ENCODE measurements at places on chromosomes 1 and 21.
A peak's percentile ranks its signal among the peaks of the same experiment; 100 is the strongest.

- no peak for DNase-seq
Observed at GRCh38 chr1:58799650-58800049, 15.8 kb upstream of the JUN start.

GRCh38 chr1:212457740-212458338, 25.1 kb downstream of the NENF start:
- DNase-seq: peak; percentile 89

DNA sequence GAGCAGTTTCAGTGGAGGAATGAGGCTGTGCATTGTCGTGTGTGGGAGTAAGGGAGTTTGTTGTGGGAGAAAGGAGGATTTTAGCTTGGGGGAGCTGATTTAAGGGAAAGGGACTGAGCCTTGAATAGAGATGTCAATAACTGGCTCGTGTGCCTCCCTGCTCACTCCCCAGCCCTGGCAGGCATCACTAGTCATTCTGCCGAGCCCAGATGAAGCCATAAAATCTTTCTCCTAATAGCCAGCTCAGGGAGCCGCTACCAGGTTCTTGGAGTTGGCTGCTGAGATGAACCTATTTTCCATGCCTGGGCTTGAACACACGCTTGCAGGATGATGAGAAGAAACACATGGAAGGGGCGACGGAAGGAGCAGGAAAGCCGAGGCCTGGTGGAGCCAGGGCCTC, 65.0 kb upstream of the POU3F1 start:
- DNase-seq: no peak

- no peak for DNase-seq
Observed at GRCh38 chr1:85137660-85138059, 63.2 kb downstream of the SYDE2 start.

- DNase-seq: no peak
Observed at GRCh38 chr1:193141804-193142203, 20.0 kb downstream of the CDC73 start.

- DNase-seq: no peak
Observed at GRCh38 chr1:241772932-241773500, 75.0 kb upstream of the EXO1 start.

- no peak for DNase-seq
Observed at GRCh38 chr1:218887141-218887925, 286.3 kb upstream of the LYPLAL1 start.

DNA sequence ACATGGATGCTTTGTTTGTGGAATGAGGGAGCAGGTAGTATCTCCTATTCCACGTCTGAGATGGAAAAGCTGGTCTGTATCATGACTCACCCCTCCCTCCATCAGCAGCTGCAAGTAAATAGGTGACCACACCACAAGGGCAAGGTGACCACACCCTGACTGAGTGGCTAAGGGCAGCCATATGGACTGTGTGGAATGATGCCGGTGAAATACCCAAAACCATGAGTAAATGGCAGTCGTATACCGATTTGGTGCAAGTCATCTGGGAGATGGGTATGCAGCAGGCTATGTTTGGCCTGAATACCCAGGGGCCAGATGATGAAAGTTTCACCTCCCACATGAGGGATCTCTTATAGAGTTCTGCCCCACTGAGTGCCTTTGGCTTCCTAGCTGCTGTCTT, 15.8 kb upstream of the UBE2U start:
- no peak for DNase-seq

DNA sequence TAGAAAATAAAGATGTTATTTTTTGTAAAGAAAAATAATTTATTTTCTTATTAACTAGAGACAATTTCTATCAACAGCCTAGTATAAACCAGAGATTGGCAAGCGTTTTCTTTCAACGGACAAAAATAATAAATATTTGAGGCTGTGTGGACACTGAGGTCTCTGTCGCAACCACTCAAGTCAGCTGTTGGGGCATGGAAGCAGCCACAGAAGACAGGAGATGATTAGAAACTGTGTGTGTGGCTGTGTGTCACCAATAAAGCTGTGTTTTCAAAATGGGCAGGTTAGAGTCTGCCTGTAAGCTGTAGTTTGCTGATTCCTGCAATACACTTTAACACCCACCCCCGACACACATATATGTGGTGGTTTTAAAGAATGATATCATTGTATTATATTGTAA, 200.6 kb upstream of the HMCN1 start:
- DNase-seq: peak; percentile 74

GRCh38 chr1:8232036-8232757, 85.7 kb upstream of the SLC45A1 start:
- no peak for DNase-seq

DNA sequence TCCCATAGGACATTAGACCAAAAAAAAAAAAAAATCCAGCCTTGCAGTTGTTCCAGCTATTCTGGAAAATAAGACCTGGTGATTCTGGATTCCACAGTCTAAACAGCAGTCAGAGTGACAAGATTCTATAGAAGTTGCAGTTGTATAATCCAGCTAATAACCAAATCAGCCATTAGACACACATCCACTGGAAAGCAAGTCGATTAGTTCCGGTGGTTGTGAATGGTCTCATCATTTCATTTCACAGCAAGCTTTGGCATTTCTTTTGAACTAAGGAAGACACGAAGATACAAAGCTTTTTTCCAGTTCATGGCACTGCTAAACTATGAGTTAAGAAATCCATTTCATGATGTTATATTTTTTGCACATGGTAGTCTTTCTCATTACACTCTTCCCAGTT, 54.4 kb upstream of the FAM89A start:
- DNase-seq: no peak

DNA sequence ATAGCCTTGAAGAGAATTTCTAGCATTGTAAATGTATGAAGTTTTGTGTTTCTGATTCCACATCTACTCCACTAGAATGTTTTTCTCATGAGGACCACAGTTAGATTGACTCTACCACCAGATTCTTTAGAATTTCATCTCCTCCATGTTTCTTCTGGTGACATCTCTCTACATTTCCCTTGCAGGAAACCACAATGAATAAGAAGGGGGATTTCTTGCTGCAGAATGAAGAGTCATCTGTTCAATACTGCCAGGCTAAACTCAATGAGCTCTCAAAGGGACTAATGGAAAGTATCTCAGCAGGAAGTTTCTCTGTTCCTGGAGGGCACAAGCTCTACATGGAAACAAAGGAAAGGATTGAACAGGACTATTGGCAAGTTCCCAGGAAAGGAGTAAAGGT, 18.6 kb downstream of the GBP6 start:
- DNase-seq: no peak

- no peak for DNase-seq
Observed at GRCh38 chr1:93416183-93416582, 31.7 kb upstream of the FNBP1L start.

DNA sequence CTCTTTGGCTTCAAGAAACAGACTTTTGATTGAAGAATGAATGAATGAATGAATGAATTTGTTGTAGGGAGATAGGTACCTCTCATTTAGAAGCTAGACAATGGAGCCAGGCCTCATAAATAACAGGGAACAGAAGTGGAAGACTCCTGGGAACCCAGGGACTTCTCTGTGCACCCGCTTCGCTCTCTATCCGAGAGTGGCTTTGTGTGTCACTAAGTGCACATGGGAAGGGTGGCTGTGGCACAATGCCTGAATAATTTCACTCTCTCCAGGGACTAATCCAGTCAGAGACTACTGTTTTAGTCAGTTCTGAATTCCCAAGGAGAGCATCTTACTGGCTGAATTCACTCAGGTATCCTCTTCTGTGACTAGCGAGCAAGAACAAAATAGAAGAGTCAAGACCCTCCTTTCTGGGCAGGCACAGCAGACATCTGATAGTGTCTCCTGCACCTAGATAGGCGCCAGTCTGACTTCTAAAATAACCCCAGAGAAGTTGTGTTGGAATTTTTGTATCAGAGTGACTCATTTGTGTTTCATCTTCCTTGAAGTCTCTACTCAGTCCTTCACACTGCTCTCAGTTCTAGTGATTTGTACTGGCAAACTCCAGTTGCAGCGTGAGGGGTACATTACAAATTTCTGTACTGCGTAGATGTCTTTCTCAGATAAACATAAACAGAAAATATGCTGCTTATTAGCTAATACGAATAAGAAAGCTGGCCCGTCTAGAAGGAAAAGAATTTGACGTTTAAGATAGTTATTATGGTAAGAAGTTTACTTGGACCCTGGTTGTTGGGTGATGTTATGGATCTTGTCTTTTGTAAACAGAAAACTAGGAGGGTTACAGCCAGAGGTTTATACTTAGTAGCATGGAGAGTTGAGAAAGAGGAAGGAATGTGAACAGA, 34.0 kb downstream of the BACH1 start:
- no peak for DNase-seq

- DNase-seq: no peak
Observed at GRCh38 chr1:96533820-96534219, 187.8 kb upstream of the PTBP2 start.

DNA sequence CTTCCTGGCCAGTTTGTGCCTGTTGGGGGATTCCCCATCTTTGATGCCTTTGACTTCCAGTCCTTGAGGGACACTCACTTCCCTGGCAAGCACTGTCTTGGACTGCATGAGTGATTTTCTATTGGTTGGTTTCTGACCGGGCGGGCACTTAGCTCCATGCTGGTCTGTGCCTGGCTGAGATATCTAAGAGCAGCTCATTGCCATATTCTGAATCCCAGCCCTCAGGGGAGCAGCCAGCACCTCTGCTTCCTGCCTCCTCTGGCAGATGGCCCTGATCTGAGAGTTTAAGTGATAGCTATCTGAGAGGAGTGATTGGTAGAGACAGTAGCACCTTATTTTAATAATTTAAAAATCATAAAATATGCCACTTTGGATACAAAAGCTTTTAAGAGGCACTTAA, 52.5 kb downstream of the DISC1 start:
- DNase-seq: no peak

GRCh38 chr1:171258429-171258828, 10.1 kb downstream of the FMO1 start:
- no peak for DNase-seq

DNA sequence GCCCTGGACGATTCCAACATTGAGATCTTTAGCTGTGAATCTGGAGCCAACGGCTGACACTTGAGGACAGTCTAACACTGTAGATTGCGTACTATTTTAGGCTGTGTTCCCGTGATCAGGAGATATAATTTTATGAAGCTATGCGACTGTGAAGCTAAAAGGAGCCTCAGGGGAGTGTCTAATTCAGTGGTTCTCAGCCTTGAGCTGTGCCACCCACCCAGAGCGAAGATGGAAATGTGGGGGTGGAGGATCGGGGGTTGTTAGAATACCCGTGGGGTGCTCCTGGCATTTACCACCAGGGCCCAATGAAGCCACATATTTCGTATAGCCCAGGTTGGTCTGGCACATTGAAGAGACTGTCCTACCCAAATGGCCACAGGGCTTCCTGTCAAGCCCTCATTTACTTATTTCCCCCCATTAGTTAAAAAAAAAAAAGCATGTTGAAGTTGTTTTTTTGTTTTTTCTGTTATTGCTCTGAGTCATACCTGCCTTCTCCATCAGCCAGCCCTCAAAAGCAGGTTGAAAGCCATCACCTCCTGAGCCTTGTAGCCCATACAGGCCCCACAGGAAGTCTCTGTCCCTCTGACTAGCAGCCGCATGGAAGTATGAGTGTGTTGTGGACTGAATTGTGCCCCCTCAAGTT, 141.7 kb downstream of the GALNT2 start:
- no peak for DNase-seq

GRCh38 chr1:202235003-202235660, 41.5 kb downstream of the LGR6 start:
- DNase-seq: no peak

GRCh38 chr1:95384567-95384966, 150.6 kb downstream of the RWDD3 start:
- peak; percentile 11 for DNase-seq

GRCh38 chr1:897226-897625, 26.5 kb upstream of the SAMD11 start:
- peak; percentile 34 for DNase-seq

GRCh38 chr1:7223334-7224080, 438.3 kb downstream of the CAMTA1 start:
- no peak for DNase-seq

GRCh38 chr1:31764312-31765040, at the start of gene ADGRB2:
Gene ADGRB2, minus strand, starts transcription at chr1:31764340. Its CDS starts 7,119 bp downstream, at chr1:31757221.
- no peak for DNase-seq

GRCh38 chr21:44854391-44854663, 19.2 kb downstream of the PTTG1IP start:
- DNase-seq: no peak

GRCh38 chr21:37565530-37566223, 199.1 kb downstream of the DYRK1A start:
- peak; percentile 41 for DNase-seq

DNA sequence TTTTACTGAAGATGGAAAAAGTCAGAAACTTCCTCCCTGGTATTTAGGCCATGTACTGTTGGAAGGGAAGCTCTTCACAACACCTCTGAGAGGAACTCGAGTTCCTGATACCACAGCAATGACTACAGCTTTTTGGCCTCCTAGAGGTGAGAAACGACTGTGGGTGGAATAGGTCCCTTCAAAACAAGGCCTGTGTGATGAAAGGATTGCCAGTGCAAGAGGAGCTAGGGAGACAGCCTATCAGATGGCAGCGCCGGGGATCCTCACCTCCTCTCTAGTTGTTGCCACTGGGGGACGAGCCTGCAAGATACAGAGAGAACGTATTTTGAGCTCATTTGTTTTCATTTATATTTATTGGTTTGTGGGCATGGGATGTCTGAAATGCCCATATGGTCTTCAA, 187.8 kb upstream of the KCND3 start:
- no peak for DNase-seq

- DNase-seq: no peak
Observed at GRCh38 chr1:84644472-84644871, 45.8 kb downstream of the SSX2IP start.

- no peak for DNase-seq
Observed at GRCh38 chr1:231818337-231818736, 191.7 kb downstream of the DISC1 start.

- peak; percentile 76 for DNase-seq
Observed at GRCh38 chr1:7454052-7454815, 316.9 kb upstream of the VAMP3 start.

DNA sequence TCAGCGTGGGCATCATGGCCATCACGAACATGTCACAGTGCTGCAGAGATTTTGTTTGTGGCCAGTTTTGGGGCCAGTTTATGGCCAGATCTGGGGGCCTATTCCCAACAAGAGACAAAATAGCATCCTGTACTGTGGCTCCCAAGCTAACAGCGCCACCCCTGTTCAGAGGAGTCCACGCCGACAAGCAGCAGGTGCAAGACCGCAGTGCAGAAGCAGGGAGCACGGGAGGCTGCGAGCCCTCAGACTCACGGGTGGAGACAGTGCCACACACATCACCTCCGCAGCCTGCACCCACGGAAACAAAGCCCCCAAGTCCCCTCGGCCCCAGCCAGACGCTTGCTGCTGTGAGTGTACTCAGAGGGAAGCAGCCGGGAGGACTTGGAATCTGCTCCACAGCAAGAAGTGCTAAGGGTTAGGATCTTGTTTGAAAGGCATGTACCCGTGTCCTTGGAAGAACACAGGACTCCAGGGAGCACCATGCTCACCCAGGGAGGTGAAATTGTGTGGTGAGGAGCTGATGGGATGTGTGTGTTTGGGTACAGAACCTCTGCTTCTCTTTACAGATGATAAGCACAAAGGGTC, 7.1 kb downstream of the TCP10L start:
- no peak for DNase-seq

DNA sequence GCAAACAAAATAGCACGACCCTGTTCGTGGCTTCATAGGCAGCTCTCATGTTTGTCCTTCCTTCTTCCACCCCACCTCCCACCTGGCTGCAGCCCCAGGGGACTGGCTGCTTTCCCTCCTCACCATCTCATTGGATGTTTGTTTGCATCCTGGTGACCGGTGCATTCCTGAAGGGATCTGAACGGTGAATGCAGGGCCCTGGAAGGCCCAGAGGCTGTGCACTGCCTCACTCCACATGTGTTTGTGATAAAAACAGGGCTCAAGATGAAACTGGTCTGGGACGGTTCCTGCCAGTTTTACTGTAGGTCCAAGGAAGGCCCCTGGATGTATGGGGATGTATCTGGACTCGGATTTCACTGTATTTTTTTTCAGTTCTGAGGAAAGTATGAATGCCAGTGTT, 42.8 kb downstream of the CNN3 start:
- no peak for DNase-seq
